Stimulated activated CD8-positive, alpha-beta memory T cell treated with anti-CD3 and anti-CD28 coated beads, Interleukin-4, amount 100 ng/mL, for 1 hour (primary cell): ENCODE measurements at places on chromosomes 7 and 10.
A peak's percentile ranks its signal among the peaks of the same experiment; 100 is the strongest.

- DNase-seq = no peak
Measured at GRCh38 chr7:24764972-24765744, 7.9 kb upstream of the GSDME start.

- DNase-seq = no peak
Measured at GRCh38 chr7:94439893-94440381, 45.2 kb downstream of the COL1A2 start.

DNA sequence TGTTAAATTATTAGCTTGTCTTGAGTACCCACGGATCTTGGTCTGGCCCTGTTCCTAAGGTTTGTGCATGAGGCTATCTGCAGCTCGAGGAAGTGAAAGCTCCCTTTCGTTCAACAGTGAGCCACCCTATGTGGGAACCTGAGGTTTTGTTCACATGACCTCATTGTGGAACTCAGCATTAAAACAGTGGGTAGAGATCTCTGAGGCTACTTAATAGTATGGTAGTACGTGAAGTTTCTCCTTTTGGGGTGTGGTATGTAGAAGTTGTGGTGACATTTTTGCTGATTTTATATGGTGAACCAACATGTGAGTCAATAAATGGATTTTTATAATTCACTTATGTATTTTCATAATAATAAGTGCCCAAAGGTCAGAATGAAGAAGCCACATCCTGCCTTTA is 252.7 kb upstream of the FERD3L start:
- no peak for DNase-seq

DNA sequence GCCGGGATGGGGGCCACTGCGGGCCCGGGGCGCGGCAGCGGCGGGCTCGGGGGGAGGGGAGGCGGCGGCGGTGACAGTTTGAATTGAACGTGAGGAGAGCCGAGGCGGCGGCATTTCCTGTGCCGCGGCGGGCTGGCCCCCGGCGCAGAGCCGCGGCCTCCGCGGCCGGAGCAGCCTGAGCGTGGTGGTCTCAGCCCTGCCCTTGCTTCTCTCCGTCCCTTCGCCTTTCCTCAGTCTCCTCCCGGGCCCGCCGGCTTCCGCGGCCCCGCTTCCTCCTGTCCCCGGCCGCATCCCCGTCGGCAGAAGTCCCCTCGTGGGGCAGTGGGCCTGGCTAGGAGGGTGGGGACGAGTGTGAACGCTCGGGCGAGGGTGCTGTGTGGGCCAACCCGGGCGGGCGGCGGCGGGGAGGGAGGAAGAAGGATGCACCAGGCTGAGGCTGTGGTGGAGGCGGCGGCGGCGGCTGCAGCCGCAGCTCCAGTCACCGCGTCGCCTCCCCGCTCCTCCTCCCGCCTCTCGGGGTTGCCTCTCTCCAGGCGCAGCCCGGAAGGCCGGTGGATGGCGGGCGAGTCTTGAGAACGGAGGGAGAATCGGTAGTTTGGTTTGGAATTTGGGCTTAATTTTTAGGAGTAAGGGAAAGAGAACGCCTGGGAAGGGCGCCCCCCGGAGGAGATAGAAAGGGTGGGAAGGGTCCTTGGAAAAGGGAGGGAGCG is 690 bp downstream of the SEPTIN7 start:
- peak; percentile 59 for DNase-seq

GRCh38 chr10:84263716-84264115 is 18.9 kb downstream of the RGR start:
- no peak for DNase-seq

DNA sequence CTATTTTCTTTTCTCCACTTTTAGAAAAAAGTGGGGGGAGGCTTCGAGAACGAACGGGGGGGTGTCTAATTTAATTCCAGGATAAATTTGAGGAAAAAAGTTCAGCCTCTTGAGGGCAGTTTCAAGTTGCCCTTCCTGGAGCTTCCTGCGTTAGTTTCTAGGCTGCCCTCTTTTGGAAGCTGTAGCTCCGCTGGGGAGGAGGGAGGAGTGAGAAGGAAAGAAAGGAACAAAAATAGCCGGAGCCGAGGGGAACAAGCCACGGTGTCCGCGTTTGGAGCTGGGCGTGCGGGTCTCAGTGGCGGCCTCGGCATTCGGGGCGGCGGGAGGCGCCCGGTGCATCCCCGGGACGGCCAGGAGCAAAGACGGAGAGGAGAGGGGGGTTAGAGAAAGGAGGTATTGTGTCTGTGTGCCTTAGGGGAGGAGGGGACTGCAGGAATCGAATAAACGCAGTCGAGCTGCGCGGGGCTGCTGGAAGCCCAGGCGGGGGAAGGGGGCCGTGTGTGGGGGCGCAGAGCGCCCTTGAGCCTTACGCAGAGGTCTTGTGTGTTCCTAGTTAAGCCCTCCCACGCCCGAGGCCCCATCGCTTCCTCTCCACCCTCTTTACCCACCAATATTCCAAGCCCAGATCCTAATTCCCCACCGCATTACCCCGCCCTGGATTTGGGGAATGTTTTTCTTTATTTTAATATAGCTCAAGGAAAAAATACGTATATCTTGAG is 2.0 kb upstream of the TNRC18 start:
- DNase-seq = no peak
